Left hindlimb (tissue), 1 donor: ENCODE measurements at places on chromosomes 5 and 9.

DNA sequence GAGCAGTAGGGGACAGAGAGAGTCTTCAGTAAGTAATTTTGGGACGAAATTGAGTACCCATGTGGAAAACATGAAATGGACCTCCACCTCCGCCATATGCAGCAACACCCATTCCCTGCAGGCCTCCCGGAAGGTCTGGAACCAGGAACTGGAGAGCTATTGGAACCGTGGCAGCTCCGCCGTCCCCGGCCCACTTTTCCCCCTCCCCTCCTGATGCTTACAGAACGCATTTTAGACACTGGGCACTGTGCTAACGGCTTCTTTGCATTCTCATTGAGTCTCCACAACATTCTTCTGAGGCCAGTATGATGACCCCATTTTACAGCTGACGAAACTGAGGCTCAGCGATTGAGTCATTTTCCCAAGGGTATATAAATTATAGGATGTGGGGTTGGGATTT, 20.4 kb upstream of the ZBTB43 start:
- no peak for DNase-seq

DNA sequence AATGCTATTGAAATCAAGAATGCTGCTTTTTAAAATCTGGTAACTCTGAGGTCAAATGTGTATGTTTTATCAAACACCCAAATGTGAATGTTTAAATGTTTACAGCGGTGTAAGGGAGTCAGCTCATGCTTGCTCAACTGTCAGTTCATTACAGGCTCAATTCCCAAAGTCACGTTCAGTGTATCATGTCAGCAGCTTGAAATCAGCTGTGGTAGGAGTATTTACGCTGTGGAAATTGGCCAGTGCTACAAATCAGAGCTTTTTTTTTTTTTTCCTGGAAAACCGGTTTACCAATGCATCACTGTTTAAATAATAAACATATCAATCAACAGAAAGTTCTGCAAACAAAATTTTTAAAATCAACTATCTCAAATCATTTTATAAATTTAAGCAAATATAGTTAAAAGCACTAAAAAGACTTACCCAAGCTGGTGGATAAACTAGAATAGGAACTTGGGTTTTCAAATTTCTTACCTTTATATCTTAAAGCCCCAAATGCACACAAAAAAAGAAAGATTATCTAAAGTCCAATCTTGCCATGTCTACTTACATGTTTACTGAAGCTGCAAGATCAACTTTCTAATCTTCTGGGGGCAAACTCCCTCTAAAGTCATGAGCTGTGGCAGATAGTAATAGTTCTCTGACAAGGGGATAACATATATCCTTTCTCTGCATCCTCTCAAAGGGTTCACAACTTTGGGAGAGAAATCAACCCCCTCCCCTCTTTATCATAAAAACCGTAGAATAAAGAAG, 57.6 kb upstream of the GRAMD2B start:
- no peak for DNase-seq

DNA sequence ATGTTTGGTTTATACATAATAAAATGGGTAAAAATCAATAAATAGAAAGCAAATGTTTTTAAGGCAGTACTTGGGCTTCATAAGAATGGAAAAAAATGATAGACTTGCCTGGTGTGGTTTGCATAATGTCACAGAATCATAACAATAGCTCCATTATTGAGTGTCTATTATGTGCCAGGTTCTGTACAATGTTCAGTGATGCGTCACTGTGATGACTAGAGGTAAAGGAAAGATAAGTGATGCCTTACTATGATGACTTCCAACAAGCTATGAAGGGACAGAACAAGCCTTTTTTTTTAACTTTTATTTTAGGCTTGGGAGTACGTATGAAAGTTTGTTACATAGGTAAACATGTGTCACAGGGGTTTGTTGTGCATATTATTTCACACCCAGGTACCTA, 128.8 kb downstream of the TMC1 start:
- no peak for DNase-seq

- DNase-seq: no peak
Observed at GRCh38 chr5:6434731-6435130, 13.9 kb upstream of the UBE2QL1 start.

DNA sequence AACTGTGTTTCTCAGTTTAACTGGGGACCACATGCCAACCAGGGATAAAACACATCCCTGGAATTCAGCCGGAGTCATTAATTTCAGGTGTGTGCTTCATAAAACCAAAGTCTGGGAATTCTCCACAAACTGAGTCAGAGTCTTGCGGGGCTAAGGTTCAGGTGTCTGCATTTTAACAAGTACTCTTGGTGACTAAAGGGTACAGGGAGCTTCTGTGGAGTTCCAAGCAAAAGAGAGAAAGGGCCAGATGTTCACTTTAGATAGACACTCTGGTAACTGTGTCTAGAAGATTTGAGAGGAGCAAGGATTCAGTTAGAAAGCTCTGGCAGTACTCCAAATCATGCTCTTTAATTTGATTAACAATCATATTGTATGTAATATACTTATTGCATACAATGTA, 4.0 kb downstream of the NADK2 start:
- DNase-seq: no peak

DNA sequence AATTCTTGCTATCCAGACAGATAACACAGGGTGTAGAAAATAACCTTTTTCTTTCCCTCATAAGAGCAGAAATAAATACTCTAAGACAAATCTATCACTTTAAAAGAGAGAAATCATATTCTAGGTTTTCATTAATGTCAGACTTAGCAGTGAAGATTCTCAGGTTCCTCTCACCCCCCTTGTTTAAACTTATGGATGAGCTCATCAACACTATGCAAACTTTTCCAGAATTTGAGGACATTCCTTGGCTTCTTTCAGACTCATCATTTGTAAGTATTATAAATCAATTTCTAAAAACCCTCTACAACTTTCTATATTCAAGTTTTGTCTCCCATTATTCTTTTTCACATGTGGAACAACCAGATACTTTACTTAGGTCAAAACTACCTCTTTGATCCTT, 374.9 kb upstream of the TRPC7 start:
- no peak for DNase-seq

GRCh38 chr5:74310997-74311930, 329.3 kb downstream of the ENC1 start:
- no peak for DNase-seq

- DNase-seq: peak; percentile 48
Observed at GRCh38 chr9:137579259-137579604, 507 bp upstream of the DPH7 start.

DNA sequence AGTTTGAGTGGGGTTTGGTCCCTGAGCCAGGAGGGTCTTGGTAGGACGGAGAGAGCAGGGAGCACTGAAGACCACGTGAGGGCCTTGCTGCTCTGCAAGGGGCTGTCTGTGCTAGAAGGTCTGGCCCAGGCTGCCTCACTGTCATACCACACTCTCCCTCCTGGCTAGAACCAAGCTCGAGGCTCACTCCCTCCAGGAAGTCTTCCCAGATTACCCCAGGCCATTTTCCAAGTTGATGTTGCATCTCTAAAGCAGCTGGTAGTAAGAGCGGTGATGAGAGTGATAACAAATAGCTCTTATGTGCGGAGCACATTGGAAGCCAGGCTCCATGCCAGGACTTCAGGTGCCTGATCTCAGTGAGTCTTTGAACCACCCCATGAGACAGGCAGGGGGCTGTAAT, 6.6 kb downstream of the MYMK start:
- no peak for DNase-seq

DNA sequence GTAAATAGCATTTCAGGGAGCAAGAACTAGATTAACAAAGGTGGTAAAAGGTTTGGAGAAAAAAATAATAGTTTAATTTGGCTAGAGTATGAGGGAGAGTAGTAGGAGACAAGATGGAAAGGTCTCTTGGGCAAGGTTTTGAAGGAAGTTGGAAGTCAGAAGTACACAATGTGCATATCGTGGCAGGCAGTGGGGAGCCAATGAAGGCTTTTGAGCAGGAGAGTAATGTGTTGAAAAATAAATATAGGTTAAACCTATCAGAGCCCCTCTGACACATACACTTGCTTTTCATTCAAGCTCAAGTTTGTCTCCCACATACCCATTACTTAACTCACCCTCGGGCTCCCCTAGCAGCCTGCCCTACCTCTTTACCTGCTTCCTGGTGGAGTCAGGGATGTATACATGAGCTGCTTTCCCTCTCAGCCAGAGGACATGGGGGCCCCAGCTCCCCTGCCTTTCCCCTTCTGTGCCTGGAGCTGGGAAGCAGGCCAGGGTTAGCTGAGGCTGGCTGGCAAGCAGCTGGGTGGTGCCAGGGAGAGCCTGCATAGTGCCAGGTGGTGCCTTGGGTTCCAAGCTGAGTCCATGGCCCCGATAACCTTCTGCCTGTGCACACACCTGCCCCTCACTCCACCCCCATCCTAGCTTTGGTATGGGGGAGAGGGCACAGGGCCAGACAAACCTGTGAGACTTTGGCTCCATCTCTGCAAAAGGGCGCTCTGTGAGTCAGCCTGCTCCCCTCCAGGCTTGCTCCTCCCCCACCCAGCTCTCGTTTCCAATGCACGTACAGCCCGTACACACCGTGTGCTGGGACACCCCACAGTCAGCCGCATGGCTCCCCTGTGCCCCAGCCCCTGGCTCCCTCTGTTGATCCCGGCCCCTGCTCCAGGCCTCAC, at the start of gene CA9:
Gene CA9 (plus strand): TSS at position 797 of the 893 bp plus-strand sequence. CDS start 32 bp downstream, at position 829.
- peak; percentile 73 for DNase-seq

DNA sequence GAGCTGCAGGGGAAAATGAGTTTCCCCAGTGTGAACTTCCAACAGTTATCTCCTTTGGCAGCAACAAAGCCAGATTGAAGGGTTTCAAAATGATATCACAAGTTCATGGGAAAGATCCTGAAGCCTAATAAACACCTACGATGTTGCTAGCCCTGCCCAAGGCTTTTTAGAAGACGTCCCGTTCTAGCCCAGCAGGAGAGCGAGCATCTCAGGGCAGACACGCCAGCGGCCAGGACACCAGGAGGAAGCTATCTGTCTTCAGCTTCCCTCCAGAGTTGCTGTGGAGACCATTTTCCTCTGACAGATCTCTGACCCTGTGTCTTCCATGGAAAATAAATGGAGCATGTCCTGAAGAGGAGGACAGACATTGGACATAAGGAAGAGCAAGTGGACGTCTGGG, 98.4 kb downstream of the FBXO38 start:
- DNase-seq: no peak

GRCh38 chr5:33049842-33050241, 338.7 kb downstream of the NPR3 start:
- DNase-seq: no peak

DNA sequence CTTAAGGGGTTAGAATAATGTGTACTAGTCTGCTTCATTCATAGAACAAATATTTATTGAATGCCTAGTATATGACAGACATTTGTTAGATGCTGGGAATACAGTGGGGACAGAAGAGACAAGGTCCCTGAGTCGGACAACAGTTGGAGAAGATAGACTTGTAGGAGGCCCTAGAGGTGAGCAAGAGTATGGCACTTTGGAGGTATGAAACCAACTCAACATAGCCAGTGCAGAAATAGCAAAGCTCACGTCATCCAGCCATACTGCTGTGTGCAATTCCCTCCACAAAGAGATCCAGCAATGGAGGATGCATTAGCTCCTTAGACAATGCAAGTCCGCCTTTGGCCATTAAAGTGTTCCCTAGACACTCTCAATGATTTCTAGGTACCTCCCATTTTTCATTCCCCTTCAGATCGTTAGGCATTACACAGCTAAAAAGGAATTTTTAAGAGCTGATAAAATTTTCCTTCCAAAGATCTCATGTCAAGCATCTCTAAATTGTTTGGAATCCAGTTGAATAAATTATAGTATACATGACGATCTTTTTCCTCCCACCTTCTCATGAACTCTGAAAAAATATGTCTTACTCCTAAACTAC, 1949.6 kb upstream of the WWC1 start:
- no peak for DNase-seq

- DNase-seq: no peak
Observed at GRCh38 chr5:73288803-73289720, 116.1 kb downstream of the TMEM174 start.

DNA sequence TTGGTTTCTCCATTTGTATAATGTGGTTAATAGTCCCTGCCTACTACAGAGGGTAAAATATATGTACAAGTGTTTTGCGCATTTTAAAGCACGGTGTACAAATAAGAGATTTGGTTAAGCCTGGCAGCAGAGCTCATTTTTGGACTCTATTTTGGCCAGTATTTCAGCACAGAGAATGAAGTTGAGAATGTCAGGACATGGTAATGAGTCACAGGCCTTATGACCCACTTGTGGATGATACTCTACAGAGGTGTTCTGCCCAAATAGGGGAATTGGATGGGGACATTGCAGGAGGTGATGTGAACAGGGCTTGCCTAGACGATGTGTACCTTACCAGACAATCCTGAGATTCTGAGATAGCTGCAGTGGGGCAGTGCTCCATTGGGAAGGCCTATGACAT, 50.6 kb downstream of the MELK start:
- DNase-seq: no peak

DNA sequence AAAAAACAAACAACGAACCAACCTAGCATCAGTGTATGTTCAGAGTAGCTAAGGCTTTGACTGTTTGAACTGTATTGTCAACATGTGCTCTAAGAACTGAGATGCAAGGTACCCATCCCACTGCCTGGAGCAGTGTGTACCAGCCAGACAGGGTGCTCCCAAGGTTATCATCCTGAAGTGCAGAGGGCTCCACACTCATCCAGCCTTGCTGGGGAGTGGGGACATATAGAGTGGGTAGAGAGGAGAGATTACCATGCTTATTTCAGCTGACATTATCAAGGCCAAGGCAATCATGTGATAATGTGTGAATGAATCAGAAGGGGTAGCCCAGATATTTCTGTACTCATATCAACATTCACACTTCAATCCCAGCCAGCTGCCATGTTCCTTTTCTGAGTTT, 68.7 kb upstream of the ZNF622 start:
- DNase-seq: no peak

- DNase-seq: no peak
Observed at GRCh38 chr5:37932450-37932849, 92.6 kb upstream of the GDNF start.

DNA sequence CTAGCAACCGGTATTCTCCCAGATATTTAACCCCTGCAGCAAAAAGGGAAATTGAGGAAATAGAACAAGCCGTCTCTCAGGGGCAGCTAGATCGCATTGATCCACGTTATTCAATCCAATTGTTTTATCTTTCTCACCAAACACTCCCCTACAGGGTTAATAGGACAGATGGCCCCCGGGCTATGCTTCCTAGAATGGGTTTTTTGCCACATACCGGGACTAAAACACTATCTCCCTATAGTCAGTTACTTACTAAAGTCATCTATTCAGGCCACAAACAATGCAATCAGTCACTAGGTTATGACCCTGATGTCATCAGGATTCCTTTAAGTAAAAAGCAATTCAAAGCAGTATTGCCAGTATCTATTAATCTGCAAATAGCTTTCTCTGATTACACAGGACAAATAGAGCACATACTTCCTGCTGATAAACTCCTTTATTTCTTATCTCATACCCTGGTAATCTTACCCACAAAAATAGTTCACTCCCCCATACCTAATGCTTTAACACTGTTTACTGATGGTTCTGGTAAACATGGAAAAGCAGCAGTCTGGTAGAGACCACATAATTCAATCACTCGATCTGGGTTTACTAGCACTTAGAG, 159.0 kb downstream of the CPLANE1 start:
- no peak for DNase-seq

DNA sequence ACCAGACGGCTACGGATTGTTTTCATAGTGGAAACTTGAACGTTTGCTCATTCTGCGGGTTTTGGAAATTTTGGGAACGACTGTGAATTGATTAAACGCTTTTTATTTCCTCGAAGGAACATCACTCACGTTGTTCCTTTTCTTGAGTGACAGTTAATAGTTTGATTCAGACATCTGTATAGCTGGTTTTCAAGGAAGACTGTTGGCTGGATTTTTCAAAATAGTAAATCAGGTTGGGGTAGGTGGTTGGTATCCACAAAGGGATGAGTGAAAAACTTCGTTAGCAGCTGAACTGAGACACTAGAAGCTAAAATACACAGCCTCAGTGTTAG, 1.1 kb downstream of the TGFBR1 start:
- DNase-seq: no peak
